WTC11 (cell line): ENCODE measurements at places on chromosomes 2 and 18.

GRCh38 chr2:149049142-149049541 lies 10.6 kb downstream of the LYPD6B start:
- DNase-seq, result no peak

DNA sequence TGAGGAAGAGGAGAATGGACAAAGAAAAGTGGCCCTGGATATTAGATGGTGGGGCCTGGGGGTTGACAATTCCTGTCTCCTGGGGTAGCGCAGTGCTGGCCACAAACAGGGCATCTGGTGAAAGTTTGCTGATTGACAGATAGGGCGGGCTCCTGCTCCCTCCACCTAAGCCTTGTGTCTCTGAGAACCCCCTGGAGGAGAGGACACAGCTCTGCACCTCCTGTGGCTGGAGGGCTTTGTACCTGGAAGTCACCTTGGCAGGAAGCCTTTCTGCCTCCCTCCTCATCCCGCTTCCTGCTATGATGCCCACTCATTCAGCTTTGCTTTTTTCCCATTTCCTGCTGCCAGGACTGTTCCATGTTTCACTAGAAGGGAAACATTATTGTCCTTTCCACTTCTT lies 72.4 kb downstream of the RHOB start:
- DNase-seq, result no peak

- peak; percentile 16 for DNase-seq
Measured at GRCh38 chr2:23199115-23199918, 185.7 kb upstream of the KLHL29 start.

- no peak for DNase-seq
Measured at GRCh38 chr2:221025398-221025797, 546.7 kb downstream of the EPHA4 start.

DNA sequence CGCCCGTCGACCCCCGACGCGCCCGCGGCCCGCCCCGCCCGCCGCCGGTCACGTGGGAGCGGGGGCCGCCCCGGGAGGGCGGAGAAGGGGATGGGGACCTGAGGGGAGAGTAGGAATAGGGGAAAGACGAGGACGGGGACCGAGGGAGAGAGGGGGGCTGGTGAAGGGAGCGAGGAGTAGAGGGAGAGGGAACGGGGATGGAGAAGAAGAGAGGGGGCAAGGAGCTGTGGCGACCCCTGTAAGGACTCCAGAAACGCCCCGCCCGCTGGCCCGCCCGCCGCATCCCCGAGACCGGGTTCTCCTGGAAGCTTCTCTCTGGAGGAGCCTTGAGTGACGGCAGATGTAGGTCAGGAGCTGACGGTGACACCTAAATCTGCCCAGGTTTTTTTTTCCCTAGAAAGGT lies 615 bp downstream of the ADNP2 start:
- peak; percentile 63 for DNase-seq

- DNase-seq, result peak; percentile 59
Measured at GRCh38 chr2:68594674-68595492, 48.5 kb upstream of the PROKR1 start.

- no peak for DNase-seq
Measured at GRCh38 chr2:213863541-213863940, 547.3 kb upstream of the VWC2L start.

DNA sequence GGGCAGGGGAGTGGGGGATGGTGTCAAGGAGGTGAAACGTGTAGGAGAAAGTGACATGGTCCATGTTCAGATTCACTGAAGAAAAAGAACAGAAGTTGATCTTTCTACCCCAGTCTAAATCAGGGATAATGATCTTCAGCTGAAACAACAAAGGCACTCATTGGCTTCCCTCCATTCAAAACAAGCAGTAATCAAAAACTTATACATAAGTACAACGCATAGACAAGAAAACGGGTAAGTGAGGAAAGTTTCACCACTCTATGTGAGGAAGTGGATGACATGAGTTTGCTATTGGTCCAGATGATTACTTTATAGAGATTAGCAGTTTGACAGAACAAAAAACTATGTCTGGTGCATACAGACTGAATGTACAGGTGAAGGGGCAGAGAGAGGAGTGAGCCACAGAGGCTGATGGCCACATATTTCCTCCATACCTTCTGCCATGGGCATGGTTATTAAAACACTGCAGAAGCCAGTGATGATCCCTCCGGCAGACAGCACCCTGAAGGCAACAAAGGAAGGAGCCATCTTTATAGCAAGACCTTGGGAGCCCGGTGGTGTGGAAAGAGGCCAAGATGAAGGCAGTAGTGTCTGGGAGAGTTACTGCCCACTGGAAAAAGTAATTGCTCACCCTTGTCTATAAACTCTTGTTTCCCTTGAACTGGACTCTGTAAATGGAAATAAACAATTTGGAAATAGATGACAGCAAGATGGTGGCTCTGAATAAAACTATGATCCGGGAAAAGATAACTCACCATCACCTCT lies 57.7 kb downstream of the SLC25A12 start:
- DNase-seq, result no peak

DNA sequence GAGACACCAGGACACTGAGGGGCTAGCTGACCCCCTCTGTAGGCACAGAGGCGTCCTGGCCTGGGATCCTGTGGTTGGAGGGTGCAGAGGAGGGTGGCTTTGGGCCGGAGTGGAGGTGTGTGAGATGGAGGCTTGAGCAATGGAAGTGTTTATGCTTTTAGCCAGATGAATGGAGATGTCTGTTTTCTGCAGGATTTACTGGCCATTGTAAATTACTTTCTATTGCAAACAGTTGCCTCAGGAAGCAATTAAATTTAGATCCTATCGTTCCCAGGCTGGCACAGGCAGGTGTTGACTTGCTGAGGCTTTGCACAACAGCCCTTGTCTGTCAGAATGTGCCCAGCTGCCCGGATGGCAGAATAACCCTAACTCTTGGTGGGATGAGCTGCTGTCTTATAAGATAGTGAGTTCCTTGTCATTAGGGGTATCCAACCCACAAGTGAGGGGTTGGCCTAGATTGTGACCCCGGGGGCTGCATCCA lies 1.8 kb upstream of the ARID5A start:
- no peak for DNase-seq

DNA sequence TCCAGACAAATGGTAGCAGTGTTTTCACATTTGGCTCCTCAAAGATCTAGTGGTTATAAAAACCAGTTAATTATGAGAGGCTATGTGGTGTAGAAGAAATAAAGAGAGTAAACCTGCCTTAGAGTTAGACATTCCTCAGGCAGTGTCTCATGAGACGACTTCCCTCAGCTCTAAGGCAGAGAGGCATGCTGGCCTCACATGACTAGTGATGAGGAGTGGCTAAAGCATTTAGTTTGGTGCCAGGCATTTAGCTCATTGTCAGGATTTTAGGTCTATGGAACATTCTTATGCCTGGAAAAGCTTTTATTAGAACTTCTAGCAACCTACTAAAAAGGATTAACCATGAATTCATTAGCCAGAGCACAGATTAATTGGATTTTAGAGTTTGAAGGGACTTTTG lies 90.3 kb downstream of the RPRM start:
- DNase-seq, result no peak

DNA sequence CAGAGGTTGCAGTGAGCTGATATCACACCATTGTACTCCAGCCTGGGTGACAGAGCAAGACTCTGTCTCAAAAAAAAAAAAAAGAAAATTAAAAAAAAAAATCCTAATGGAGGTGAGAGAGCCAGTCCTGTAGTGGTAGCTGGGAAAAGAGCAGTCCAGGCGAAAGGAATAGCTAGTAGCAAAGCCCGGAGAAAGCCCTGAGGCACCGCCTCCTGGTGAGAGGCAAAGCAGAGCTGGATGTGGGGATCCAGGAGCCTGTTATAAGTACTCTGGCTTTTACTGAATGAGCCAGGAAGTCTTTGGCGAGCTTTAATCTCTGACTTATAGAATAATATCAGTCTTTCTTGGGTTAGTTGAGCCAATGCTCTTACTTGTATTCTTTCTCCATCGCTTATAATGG lies 6.6 kb upstream of the KLHL23 start:
- DNase-seq, result peak; percentile 37

GRCh38 chr2:219488844-219489194 lies 9.9 kb upstream of the GMPPA start:
- no peak for DNase-seq

DNA sequence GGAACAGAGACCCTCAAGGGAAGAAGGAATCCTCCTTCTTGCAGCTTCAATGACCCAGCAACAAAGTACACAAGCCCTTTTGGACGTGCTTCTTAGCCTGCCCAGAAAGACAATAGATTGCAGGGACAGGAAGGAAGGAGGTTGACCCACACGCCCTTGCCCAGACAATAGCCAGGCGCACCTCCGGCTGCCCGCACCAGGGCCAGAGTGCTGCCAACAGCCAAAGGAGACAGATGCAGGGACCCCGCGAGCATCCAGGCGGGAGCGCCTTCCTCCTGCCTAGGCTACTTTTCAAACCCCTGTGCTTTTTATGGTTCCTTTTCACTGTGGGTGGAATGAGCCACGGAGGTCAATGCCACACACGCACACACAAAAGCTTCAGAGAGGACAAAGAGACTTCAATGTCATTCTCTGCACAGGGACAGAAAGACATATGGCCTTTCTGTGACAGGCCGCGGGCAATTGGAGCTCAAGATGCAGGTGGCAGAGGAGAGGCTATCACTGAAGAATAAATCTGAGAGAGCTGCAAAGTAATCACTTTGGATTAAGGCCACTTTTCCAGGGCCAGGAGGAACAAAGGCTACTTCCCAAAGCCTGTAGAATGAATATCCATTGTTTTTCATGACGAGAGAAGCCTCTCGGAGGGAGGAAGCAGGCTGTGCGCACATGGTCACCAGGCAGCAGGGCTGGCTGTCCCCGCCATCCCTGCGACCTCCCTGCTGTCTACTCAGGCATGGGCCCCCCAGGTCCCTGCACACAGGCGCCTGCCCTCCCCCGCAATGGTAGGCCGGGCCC lies 300.6 kb downstream of the EIPR1 start:
- DNase-seq, result no peak

DNA sequence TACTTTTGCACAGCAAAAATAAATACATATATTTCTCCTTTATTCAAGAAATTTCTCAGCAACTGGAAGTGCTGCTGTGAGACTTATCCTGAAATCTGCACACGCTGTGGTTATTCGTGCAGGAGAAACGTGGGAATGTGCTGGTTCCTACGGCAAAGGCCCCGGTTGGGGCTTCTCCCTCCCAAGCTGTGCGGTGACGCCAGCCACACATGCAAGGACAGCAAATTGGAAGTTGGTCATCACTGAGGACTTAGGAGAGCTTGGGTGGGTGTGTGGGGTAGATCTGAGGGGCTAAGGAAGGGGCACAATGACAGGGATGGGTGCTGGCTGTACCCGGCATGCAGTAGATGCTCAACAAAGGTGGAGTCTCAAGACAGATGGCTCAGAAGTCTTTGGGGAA lies 16.5 kb upstream of the MTCL1 start:
- DNase-seq, result no peak

GRCh38 chr2:176392249-176392648 lies 123.0 kb downstream of the MTX2 start:
- DNase-seq, result no peak

- no peak for DNase-seq
Measured at GRCh38 chr2:28316546-28317335, 75.9 kb upstream of the FOSL2 start.

- no peak for DNase-seq
Measured at GRCh38 chr18:32607816-32608215, 137.1 kb upstream of the GAREM1 start.

DNA sequence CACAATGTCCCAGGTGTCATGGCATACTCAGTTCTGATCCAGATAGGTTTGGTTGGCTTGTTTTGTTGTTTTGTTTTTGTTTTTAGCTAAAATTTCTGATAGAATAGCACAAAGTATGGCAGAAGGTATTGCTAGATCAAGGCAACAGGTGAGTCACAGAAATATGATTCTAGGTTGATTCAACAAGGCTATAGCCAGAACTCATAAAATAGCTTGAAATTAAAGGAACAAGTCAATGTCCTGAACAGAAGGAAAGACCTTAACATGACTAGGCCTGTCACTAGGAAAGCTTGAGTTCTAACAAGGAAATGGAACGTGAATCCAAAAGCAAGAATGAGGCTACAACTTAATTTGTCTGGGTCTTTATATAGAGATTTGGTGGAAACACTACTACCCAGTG lies 157.1 kb downstream of the GALNT3 start:
- DNase-seq, result no peak

- no peak for DNase-seq
Measured at GRCh38 chr2:38130876-38131275, 54.9 kb upstream of the CYP1B1 start.

- no peak for DNase-seq
Measured at GRCh38 chr18:59305295-59305694, 13.2 kb downstream of the CPLX4 start.

- DNase-seq, result no peak
Measured at GRCh38 chr2:60486551-60486950, 66.9 kb downstream of the BCL11A start.

- DNase-seq, result no peak
Measured at GRCh38 chr18:3952031-3952430, 502.1 kb downstream of the TGIF1 start.

- no peak for DNase-seq
Measured at GRCh38 chr2:85342156-85342555, 12.2 kb downstream of the RETSAT start.

DNA sequence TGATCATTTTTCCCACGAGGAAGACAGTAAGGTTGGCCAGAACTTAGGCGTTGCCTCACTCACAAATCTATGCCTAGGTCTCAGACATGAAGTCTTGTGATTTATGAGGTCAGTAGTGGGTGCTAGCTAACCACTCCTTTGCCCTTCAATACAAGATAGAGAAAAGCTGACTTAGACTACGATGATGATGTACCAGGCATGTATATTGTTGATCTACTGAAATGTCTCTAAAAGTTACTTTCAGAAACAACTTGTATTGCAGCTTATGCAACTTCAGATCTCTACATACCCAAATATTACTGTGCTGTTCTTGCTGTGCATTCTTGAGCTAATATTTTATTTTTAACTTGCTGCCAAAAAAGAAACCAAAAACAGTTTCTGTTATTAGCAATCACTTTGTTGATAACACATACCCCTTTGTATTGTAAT lies 30.6 kb downstream of the MAPRE2 start:
- no peak for DNase-seq

GRCh38 chr2:11235583-11235982 lies 80.3 kb downstream of the SLC66A3 start:
- no peak for DNase-seq

DNA sequence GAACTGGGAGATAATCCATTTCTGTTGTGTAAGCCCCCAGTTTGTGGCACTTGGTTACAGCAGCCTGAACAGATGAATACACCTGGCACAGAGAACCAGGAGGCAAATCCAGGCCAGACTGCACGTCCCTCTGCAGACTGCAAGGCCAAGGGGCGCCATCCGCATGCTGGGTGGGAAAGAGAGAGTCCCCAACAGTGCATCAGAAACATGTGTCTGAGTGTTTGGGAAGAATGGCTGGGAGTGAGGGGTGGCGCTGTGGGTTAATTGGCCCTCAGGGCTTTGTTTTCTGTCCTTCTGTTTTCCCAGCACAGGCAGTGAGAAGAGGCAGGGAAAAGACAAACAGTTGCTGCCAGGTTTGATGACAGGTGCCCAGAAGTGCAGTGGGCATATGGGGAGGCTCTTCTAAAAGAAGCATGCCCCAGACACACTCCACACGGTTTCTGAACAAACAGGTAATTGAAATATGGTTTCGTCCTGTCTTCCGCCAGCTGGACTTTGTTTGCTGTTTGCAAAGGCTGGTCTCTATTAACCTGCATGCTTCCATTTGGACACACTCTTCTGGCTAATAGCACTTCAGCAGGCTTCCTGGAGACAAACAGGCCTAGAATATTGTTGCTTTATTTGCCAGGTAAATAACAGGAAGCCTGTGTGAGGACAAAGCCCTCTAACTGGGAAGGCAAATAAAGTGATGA lies 43.4 kb upstream of the SEC11C start:
- DNase-seq, result peak; percentile 70
